ENCODE measurements at places on chromosomes 4 and X.
A peak's percentile ranks its signal among the peaks of the same experiment; 100 is the strongest.

DNA sequence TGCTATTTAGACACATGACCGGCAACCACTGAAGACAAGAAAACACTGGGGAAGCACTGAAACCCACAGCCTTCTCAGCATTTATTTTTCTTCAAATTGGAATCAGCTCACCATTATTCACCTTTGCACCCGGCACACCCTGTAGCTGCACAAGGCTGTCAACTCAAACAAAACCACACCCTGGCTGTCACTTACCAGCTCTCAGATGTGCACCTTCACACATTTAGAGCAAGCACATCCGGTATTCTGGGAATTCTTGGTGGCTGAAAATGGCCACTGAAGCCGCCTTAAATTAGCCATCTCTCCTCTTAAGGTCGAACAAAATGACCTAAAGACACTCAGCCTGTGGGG is 5.9 kb downstream of the ZFYVE28 start:
- DNase-seq, result no peak

DNA sequence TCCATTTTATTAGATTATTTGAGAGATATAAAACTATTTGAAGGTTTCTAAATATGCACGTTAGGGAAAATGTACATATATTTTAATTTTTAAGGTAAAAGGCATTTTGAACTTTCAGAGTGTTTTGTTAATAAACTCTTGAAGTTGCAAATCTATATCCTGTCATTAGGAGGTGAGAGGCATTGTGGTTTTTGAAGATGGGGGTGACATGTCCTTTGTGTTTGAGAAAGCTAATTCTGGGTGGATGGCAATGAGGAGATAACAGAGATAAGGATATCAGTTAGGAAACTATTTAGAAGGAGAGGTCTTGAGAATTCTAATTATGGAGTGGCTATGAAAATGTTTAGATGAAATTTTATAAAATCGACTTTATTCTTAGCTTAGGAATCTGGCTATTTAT is 6.1 kb downstream of the STIM2 start:
- DNase-seq, result no peak

- DNase-seq, result no peak
Measured at GRCh38 chrX:85517994-85518718, 138.7 kb upstream of the POF1B start.

- DNase-seq, result no peak
Measured at GRCh38 chr4:144562019-144562705, 83.8 kb upstream of the HHIP start.

DNA sequence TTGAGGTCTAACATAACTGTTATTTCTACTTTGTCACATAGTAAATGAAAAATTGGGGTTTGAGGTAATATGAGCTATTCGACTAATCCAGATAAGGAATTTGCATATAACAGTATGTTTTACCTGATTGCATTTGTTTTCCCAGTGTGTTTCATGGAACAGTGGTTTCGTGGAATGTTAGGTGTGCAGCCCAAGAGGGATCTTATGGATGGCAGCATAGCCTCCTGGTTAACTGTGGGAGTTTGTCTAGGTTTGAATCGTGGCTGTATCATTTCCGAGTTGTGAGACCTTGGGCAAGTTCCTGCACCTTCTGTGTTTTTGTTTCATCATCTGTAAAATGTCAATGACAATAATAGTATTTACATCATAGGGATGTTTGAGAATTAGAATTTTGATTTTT is 7.9 kb downstream of the BMPR1B start:
- no peak for DNase-seq

GRCh38 chr4:73725985-73726384 is 14.4 kb upstream of the CXCL8 start:
- DNase-seq, result no peak

DNA sequence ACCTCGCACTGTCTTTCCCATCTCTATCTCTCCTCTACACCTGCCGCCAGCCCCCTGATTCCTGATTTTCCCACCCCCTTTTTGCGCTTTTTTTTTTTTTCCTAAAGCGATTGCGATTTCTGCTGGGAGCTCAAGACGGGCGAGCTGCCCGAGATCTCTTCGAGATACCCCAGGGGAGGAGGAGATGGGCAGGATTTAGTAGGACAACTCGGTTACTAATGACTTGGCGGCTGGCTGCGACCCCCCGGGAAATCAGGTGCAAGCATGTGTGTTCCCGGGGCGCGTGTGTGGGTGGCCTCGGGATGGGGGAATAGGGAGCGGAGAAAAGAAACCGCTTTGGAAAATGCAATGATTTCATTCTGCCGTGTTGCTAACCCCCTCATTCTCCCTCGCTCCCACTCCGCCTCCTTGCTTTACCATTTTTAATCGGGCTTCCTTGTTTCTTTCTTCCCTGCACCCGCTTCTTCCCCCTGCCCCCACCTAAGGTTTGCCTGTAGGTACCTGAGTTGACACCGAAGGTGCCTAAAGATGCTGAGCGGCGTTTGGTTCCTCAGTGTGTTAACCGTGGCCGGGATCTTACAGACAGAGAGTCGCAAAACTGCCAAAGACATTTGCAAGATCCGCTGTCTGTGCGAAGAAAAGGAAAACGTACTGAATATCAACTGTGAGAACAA is 4.4 kb downstream of the SLITRK2 start:
- DNase-seq, result no peak

DNA sequence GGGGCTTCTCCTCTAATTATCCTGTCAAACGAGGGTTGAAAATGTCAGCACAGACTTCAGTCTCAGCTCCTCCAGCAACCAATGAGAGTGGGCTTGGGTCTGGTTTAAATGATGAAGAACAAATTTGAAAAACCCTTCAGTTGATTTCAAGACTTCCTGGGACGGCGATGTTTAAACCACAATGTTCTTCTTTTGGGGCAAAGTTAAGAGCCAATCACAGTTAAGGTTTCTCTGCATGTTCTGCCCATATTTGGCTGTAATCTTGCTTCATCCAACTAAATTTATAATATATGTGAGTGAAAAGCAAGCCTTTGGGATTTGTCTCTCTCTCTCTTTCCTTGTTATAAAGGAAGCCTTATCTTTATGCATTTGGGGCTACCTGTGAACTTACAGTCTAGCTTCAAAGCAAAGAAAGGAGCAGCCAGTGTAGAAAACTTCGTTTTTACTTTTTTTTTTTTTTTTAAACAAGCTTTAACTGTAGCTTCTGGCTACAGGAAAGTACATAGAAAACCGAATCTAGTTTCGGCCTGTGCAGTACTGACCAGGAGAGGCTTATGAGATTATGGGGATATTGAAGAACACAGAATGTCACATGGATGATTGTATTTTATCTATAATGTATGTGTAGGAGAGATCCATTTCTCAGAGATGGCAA is 46.8 kb upstream of the FAM9C start:
- no peak for DNase-seq

DNA sequence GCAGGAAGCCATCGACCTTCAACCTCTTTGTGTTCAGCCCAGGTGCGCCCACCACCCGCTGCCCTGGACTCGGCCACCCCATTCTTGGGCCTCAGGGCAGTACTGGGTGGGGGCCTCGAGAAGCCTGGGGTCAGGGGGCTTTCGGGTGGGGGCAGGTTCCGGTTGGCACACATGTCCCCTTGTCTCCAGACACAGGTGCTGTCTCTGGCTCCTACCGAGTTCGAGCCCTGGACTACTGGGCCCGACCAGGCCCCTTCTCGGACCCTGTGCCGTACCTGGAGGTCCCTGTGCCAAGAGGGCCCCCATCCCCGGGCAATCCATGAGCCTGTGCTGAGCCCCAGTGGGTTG is 7.4 kb upstream of the FGFRL1 start:
- no peak for DNase-seq

GRCh38 chr4:150363721-150364688 is 217.9 kb upstream of the MAB21L2 start:
- DNase-seq, result no peak

- DNase-seq, result no peak
Measured at GRCh38 chr4:7263166-7263565, 70.8 kb downstream of the SORCS2 start.

DNA sequence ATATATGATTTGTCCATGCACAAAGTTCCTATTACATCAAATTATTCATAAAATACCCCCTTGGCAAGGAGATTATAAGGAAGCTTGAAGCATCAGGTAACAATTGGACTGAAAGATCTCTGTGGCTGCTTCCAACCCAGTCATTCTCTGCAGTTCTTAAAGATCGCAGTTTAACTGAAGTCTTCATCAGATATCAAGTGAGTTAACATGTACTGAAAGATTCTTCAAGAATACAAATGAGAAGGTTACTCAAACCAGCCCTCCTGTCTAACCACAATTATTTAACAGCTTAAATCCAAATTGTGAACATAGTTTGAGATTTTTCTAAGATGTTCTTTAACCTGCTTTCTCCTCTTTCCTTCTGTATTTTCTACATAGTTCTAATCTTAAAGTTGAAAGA is 56.1 kb downstream of the SLC10A7 start:
- DNase-seq, result no peak

DNA sequence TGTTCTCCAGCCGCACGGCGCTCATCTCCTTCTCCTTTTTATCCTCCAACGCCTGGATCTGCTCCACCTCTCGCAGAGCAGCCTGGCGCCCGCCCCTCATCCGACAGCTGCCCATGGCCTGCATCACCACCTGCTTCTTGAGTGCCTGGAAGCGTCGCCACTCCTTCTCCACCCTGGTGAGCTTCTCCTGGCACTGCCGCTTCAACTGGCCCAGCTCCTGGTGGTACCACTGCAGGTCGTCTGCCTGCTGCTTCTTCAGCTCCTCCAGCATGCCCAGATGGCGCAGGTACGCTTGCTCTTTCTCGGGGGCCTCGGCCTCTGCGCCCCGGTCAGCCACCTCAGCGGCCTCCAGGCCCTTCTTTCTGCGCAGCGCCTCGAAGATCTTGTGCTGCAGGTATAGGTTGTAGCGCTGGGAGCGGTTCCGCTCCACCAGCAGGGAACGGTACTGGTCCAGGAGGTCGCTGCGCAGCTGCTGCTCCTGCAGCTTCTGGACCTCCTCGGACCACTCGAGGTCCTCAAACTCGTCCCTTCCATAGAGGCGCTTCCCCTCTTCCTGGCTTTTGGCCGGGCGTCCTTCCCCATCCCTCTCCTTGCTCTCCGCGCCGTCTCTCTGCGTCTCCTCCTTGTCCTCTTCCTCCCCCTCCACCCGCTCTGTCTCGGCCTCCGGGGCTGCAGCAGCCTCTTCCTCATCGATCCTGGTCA is 1.2 kb upstream of the TADA2B start:
- no peak for DNase-seq

DNA sequence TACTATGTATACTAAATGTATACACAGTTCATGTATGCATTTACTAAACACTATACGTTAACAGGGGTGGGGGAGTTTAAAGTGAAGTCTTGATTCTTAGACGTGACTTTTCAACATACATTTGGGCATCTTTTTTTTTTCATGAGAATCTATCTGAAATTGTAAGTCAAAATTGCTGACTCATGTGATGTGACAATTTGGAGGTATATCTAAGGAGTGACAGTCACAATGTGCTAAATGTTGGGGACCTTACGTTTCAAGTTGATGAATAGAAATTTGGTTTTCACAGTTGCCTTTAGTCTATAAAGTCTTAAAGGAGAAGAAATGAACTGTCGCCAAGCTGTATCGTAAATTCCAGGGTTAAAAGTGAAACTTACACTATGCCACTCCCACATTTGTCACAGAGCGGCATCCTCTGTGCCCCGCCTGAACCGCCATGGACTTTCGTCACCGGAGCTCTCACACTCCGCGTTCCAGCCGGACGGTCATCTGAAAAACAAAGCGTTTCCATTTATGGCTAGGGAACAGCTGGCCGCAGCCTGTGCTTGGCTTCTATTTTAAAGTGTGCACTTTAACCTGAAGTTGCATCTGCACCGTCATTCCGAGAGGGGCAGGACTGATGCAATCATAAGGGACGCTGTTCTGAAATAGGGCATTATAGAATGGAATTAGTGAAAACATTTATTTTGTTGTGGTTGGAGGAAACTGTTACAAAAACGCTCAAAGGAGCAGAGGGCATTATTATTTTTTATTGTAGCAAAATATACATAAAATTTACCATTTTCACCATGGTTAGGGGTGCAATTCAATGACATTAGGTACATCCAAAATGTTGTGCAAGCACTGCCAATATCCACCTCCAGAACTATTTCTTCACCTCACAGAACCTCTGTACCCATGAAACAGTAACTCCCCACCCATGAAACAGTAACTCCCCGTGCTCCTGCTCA is 30.9 kb downstream of the PDLIM3 start:
- no peak for DNase-seq

- DNase-seq, result no peak
Measured at GRCh38 chr4:168831585-168831918, 178.5 kb downstream of the CBR4 start.

GRCh38 chr4:1855333-1856070 is 454 bp downstream of the LETM1 start:
- DNase-seq, result peak; percentile 50

- DNase-seq, result no peak
Measured at GRCh38 chr4:152678841-152679240, 956 bp downstream of the TMEM154 start.

- DNase-seq, result no peak
Measured at GRCh38 chr4:77310931-77311330, 153.9 kb downstream of the CCNG2 start.

DNA sequence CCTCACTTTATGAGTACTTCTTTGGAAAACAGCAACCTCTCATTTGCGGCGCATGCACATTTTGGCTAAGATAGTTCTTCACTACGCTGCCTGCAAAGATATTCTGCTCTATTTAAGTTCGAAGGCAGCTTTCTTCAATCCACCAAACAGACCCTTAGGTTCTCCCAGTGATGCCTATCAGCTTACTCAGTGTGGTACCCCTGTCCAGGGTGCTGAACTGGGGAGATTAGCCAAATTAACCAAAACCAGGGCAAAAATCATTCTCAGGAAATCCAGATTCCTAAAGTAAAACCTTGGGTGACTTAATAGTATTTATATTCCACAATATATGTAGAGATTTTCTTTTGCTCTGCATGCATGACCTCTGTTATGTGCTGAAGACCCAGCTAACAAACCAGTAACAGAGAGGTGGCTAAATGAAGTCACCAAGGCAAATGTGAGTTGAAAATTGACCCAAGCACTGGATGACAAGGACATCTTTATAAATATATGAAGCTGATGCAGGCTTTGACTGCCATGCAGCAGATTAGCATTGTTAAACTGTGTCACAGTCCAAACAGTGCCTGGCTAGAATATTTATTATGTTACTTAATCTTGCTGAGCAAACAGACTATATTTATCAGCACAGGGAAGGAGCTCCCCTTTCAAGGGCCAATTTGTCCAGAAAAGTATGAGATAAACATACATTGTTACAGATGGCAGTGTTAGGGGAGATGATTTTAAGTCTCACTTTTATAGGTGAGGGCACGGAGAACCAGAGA is 418.2 kb downstream of the STIM2 start:
- no peak for DNase-seq

DNA sequence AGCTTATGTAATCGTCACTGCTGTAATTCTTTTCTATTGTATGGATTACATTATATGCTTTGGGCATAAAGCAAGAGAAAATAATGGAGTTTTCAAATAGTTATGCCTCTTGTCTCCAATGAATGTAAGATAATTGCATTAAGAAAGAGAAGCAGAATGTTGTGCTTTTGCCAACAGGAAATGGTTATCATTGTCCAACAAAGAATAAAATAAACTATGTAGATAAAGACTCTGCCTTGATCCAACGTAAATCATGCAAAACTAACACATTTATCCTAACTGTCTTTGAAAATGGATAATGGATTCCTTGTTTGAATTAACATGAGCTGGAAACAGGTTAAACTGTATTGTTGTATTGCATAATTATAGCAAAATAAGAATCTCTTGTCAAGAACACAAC is 1709.0 kb downstream of the PCDH7 start:
- DNase-seq, result no peak

Data from GM12892 (cell line).